ENCODE measurements at places on chromosomes 7 and 10.

- no peak for DNase-seq
These were observed 32.5 kb downstream of the TRUB1 start for GRCh38 chr10:114970515-114970914.

DNA sequence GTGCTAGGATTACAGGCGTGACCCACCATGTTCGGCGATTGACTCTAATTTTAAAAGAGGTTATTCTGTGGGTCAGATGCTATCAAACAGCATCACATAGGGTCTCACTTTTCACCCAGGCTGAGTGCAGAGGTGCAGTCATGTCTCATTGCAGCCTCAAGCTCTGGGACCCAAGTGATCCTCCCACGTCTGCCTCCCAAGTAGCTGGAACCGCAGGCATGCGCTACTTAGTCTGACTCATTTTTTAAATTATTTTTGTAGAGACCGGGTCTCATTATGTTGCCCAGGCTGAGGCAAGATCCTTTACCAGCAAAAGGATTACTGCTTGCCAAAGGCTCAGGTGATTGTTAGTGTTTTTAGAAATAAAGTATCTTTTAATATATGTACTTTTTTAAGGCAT lies 42.9 kb upstream of the STOX1 start:
- DNase-seq = no peak

GRCh38 chr10:63703113-63703670 lies 182.0 kb downstream of the REEP3 start:
- DNase-seq = peak; percentile 25

DNA sequence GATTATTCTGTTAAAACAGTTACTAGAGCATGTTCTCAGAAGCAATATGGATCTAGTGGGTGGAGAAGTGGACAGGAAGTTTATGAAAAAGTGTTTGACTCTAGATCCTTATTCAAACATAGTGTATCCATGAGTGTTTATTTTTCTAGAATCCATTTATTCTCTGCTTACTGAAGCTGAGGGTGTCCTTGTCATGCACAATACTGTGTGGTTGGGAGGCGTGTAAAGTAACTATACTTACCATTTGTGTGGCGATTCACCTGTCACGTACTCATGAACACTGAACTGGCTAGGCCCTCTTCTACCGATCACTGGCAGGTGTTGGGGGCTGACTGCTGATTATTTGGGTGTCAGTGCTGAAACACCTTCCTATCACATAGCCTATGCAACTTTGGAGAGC lies 74.0 kb downstream of the POU6F2 start:
- no peak for DNase-seq

DNA sequence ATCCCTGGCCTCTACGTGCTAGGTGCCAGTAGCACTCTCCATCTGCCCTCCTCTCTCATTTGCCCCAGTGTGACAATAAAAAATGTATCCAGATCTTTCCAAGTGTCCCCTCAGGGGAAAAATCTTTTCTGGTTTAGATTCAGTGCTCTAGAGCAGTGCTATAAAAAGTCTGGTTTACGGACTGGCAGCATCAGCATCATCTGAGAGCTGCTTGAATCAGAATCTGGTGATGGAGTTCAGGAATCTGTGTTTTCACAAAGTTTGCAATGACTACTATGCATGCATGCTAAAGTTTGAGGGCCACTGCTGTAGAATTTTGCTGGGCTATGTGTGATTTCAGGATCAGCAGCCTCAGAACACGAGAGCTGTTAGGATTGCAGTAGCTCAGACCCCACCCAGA lies 356.5 kb downstream of the PHF14 start:
- no peak for DNase-seq

GRCh38 chr7:146698995-146699610 lies 582.5 kb downstream of the CNTNAP2 start:
- no peak for DNase-seq

- no peak for DNase-seq
These were observed 159.6 kb upstream of the PRKCQ start for GRCh38 chr10:6739530-6740174.
